Stimulated activated CD4-positive, alpha-beta T cell treated with anti-CD3 and anti-CD28 coated beads, TNF-alpha, amount 100 ng/mL, for 1 hour (primary cell): ENCODE measurements at places on chromosomes 12 and 14.

DNA sequence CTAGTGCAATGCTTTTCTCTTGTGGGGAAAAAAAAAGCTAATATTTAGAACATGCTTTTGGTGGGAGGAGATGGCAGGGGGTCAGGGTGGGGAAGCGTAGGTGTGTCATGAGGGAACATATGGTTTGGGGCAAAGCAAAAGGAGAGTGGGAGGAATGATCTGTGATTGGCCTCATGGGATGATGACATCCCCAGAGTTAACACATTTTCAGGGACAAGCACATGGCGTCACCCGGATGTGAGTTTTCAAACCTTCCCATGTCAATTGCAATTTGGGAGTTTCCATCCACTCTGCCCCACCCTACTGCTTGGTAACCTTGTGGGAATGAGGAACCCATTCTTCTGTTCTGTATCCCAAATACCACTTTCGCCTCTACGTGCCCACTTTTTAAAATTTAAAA, 164.2 kb downstream of the SSPN start:
- DNase-seq, result no peak

- DNase-seq, result no peak
These were observed 320.7 kb downstream of the BTG1 start for GRCh38 chr12:91824991-91825390.

DNA sequence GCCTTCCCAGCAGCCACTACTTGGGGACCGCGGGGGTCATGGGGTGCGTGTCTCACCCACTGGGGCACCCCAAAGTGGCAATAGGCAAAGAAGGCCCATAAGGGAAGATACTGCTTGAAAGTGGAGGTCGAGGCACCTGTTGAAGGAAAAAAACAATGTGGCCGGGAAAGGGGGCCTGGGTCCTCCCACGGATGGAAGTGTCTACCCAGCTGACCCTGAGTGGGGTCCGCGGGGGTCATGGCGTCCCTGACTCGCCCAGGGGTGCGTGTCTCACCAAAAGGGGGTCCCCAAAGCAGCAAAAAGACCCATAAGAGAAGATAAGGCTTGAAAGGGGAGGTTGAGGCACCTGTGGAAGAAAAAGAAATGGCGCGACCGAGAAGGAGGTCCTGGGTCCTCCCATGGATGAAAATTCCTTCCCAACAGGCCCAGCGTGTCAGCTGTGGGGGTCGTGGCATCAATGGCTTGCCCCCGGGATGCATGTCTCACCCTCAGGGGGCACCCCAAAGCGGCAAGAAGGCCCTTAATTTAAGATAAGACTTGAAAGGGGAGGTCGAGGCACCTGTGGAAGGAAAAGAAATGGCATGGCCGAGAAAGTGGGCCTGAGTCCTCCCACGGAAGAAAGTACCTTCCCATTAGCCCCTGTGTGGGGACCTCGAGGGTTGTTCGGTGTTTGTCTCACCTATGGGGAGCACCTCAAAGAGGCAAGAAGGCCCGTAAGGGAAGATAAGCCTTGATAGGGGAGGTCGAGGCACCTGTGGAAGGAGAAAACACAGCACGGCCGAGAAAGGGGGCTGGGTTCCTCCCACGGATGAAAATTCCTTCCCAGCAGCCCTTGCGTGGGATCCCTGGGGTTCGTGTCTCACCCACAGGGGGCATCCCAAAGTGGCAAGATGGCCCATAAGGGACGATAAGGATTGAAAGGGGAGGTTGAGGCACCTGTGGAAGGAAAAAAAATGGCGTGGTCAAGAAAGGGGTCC, 266.0 kb downstream of the ALG10 start:
- no peak for DNase-seq

- no peak for DNase-seq
These were observed 181.2 kb upstream of the NRXN3 start for GRCh38 chr14:77988970-77989369.

DNA sequence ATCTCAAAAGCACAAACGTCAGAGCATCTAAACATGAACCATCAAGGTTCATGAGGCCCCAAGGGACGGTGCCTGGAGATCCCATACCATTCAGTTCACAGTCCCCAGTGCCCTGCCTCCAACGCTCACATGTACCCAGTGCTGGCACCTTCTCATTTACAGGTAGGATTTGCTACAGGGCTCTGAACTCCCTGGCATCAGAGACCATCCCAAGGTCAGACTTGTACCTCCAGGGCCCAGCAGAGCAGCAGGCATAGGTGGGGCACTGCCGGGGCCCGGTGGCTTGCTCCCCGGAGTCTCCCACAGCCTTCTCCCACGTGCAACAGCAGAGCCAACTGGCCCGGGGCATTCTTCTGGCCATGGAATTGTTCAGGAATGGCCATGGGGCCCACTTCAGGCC, 114.8 kb downstream of the BCL11B start:
- DNase-seq, result no peak

DNA sequence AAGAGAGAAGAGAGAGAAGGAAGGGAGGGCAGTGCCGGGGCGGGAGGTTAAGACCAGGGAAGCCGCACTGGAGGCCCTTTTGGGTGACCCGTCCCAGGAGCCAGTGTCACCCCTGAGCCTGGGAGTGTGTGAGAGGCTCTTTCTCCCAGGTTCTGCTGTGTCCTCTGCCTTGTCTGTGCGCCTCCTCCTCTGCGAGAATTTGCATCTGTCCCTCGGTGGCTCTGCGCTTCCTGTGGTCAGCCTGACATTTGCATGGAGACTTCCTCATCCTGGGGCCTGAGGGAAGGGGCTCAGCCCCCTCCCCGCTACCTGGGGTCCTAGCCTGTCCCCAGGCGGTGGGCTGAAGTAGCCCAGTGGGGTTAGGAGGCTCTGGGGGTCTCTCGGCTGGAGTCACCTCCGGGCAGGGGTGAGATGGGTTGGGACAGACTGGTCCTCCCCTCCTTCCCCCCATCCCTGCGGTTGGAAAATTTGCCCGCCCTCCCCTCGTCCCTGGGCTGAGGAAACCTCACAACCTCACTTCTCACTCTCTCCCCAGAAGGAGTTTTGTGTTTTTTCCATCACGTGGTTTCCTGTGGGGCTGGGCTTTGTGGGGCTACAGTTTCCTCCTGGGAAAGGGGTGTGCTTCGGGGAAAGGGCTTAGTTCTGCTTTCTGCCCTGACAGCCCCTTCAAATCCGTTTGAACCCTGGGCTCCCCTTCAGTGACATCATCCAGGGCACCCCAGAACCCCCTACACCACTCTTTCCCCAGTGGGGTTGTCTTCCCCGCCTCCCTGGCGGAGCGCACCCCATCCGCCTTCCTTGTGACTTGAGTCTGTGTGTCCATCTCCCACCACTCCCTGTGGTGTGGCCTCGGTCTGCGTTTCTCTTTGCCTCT, 2.5 kb downstream of the PTPN6 start:
- peak; percentile 65 for DNase-seq

GRCh38 chr14:102588821-102589220, 3.6 kb upstream of the RCOR1 start:
- DNase-seq, result no peak

DNA sequence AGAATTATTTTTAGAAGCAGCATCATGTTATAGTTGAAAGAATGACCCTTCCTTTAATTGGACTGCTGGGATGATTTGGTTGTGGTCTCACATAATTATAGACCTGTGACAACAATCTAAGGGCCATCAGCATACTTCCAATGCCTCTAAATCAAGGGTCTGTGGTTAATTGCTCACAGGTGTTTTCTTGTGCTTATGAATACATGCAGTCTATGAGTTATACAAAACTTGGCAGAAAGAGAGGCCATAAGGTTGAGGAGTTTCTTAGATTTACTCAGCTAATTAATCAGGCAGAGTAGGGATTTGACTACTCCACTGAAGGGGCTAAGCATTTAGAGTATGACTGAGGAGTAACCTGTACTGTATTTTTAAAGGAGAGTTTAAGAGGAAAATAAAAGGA, 37.0 kb upstream of the FRMD6 start:
- no peak for DNase-seq

- DNase-seq, result no peak
These were observed 620 bp downstream of the TMTC1 start for GRCh38 chr12:29782871-29783772.

- no peak for DNase-seq
These were observed 19.2 kb downstream of the DNM1L start for GRCh38 chr12:32698285-32698684.

- no peak for DNase-seq
These were observed 174.2 kb upstream of the CCDC196 start for GRCh38 chr14:66311990-66312389.

DNA sequence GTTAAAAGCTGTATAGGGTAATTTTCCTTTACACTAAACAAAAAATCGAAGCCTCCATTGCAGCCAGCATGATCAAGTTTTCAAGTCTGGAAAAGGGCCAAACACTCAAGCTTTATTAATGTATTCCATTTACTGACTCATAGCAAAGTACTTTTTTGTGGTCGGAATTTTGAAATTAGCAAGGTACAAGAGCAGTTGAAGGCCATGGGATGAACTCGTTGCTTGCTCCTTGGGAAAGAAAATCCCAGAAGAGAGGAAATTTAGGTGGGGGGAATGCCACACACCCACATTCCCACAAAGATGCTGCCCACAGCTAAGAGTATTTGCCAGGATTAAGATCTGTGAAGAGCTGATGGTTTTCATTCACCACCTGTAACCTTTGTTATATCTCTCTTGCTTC, 333.7 kb downstream of the EGLN3 start:
- no peak for DNase-seq

DNA sequence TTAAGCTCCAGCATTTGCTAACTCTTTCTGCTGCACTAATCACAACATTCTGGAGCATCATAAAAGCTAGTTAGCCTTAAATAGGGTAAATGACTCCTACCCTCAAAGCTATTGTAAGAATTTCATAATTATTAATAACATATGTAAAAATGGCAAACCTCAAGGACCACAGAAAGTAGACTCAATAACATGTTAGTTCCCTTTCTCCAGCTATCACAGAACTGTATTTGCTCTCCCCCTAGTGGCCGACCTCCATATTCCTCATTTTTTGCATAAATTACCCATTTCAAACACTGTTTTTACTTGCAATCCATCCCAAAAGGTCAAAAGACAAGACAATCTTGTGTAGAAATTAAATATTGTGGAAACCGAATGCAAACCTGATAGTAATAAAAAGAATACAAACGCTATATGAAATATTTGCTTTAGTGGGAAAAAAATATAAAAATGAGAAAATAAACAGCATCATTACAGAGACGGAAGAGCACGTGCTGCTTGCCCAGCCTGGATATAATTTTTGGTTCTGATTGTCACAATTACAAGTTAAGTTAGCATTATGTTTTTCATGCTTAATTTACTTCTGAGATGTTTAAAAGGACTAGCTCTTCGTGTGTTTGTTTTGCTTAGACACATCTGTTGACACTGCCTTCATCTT, 97.9 kb downstream of the RERGL start:
- no peak for DNase-seq

DNA sequence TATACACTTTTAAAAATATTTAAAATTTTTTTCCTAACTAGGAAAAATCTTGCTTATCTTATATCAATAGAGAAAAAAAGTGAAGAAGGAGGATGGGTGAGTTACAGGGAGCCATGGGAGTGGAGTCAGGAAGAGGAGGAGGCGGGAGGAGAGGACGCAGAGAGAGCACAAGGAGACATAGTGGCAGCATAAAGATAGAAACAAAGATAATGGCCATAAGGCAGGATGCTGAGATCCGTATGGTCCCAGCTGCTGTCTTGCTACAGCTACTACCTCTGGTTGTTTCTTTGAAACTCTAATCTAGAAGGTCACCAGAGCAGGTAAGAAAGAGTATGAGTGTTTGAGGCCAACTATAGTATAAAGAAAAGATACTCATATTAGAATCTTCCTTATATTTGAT, 2.6 kb upstream of the SOX5 start:
- DNase-seq, result no peak

DNA sequence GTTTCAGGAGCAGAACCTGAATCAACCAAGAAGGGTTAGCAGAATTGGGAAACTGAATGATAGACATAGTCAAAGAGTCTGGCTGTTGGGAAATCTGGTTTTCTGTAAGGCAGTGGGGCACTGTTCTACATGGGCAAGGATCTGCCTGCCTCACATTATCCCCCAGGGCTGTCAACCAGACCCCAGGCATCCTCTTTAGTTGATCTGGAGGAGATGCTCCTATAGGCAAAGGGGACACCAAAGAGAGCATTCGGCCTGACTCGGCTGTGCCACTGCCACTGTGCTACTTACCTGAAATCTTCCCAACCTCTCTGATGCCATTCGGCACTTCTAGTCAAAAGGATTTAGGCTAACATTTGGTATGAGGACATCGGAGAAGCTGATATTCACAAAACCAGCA, 4.1 kb downstream of the ISCU start:
- DNase-seq, result no peak

- DNase-seq, result no peak
These were observed 135.9 kb downstream of the TMEM30B start for GRCh38 chr14:61145034-61145902.

DNA sequence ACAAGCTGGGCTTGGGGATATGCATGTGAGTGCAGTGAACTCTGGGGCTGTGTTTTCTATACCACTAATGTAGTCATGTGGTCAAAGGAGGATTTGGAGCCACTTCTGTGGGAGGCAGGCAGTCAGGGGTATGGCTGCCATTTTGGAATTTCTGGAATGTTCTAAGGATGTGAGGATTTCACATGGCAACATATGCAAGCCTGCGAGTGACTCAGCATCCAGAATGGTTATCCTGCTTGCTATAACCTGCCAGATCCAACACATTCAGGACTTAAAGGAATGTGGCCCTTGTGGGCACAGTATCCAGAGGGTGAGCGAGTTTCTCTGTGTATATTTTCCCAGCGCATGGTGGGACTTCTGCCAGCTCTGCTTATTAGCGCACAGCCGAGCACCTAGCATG, 249.2 kb upstream of the PWP1 start:
- no peak for DNase-seq

DNA sequence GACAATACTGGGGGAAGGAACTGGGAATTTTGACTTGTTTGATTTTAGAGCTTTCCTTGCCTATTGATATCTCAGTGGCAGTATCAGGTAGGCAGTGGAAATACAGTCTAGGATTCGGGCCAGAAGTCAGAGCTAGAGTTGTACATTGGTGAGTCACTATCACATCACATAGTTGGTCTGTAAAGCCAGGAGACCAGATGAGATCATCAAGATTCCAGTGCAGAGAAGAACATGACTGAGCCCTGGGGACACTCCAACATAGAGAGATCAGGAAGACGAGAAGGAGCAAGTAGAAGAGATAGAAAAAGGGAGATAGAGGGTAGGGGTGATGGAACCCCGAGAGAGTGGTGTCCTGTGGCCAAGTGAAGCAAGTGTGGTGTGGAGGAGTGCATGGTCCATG, 46.6 kb upstream of the NR1H4 start:
- DNase-seq, result no peak

GRCh38 chr12:49260166-49260565, 4.7 kb upstream of the TUBA1C start:
- no peak for DNase-seq

- no peak for DNase-seq
These were observed 261.4 kb downstream of the TTC8 start for GRCh38 chr14:89085737-89086382.
